ENCODE measurements at places on chromosomes 5 and 9.

DNA sequence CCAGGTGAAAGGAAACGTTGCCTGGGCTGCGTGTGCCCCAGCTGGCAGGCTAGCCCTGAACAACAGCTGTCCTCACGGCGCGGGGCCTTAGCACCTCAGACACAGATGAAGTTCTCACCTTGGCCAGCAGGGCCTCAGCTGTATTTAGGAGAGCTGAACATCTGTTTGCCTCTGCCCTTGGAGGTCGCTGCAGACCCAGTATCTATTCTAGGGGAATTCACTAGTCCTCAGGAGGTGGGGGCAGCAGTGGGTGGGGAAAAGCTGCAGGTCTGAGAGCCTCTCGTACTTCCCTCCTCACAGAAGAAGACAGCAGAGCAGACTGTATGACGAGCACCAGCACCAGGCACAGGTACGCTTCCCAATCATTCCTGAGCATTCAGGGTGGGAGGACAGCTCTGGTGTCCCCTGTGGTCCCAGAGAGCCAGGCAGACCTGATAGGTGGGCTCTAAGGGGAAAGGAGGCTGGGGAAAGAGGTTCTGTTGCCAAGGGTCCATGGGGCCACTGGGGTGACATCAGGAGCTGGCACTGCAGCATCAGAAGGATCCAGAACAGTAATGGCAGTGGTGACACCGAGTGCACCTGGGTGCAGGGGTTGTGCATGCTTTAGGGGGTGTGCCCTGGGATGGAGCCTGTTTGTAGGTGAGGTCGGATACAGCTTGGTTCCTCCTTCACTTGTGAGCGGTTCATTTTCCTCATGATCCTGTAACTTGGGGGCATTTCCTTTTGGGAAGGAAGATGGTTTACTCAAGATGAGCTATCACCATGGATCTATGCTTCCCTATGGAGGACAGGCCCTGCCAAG is 13.8 kb downstream of the CD74 start:
- no peak for DNase-seq

DNA sequence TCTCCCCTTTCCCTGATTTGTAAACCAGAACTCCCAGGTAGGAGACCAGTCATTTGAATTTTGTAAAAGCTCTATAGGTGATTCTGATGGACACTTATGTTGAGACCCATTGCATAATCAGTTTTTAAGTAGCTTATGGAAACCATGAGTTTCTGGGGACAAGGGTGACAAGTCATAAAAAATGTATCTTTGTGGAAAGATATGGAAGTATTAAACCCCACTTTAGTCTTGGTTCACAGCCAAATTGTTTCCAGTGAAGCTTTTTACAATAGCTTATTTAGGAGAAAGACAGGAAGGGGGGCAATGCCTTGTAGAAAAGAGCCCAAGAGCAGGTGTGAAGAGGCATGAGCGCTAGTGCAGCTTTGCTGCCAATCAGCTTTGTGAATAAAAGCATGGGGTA is 453 bp upstream of the CCL28 start:
- no peak for DNase-seq

DNA sequence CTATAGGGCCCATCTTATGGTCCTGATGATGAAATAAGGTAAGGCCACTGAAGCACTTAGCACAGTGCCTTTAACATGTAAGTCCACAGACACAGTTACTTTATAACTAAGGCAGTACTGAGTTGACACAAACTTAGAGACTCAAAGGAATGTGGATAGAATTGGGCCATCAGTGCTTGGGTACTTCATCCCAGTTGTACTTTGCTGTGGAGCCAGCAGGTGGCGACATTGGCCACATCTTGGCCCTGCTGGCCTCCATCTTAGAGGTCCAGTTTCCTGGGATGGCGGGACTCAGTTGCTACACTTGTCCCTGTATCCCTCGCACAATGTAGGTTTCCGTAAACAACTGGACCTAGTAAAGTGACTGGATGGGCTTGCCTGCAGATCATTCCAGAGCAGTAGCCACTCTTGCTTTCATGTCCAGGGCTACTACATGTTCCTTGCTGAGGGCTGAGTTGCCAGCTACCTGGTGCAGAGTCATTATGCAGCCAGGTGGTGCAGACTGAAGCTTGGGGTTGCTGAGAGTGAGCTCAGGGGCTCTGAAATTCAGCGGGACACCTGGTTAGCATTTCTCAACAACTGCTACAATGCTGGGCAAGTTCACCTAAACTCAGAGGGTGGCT is 10.6 kb downstream of the MTAP start:
- peak; percentile 70 for DNase-seq

DNA sequence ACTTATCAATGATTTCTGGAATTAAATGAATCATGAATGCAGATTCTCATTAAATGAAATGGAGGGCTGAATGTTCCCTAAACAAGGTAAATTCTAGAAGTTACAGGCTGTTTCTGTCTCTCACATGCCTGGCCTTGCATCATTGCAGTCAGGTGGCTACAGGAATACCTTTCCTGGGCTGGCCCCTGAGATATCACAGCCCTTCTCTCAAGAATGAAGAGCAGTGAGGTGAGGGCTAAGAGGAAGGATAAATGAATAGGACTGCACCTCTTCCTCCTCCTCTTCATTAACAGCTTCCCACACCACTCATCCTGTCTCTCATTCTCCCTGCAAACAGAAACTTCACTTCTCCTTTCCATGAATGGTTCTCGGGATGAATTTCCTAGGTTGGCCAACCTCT is 22.5 kb downstream of the ARHGEF28 start:
- DNase-seq = no peak

GRCh38 chr5:176736301-176736930 is 73.9 kb upstream of the UNC5A start:
- DNase-seq = no peak

DNA sequence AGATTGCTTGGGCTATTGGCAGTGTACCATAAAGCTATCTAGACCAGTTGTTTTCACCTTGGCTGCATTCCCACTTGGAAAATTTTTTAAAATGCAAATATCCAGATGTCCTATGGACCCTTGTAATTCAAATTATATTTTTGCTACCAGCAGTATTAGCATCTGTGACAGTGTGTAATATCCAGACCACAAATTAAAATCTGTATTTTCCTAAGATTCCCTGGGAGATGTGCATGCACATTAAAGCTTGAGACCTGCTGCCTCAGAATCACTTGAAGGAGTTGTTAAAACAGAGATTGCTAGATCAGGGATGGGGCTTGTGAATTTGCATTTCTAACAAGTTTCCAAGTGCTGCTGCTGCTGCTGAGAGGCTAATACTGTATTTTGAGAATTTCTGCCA is 381.2 kb upstream of the PDE4D start:
- no peak for DNase-seq

DNA sequence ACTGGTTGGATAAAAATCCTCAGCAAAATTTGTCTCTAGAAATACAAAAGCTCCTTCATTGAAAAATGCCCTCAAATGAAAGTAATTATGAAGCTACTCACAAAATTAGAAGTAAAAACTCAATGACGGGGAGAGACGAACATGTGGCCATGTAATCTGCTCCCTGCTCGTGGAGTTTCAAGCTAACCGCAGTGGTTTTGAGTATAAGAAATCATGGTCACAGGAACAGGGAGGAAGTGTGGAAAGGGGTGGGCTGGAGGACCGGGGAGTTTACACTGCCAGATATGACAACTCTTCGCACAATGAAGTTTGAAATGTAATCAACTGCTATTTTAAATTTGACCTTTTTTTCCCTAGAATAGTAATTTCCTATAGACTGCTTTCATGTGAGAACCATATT is 765.4 kb upstream of the DMAC1 start:
- DNase-seq = peak; percentile 4

DNA sequence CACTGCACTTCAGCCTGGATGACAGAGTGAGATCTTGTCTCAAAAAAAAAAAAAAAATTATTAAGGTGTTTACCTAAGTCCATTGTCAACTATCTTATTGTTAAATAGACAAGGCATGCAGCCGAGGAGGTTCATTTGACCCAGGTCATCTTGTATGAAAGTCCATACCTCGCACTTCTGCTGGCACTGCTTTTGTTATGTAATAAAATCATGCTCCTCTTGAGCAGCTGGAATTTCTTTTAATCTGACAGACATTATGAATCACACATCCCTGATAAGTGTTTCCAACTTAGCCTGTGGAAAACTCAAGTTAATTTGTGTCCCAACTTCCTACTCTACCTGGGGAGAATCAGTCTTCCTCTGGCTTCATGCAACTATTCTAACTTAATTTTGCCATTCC is 315.6 kb upstream of the KLF4 start:
- DNase-seq = no peak

GRCh38 chr9:131590449-131590848 is 45.1 kb downstream of the PRRT1B start:
- no peak for DNase-seq

DNA sequence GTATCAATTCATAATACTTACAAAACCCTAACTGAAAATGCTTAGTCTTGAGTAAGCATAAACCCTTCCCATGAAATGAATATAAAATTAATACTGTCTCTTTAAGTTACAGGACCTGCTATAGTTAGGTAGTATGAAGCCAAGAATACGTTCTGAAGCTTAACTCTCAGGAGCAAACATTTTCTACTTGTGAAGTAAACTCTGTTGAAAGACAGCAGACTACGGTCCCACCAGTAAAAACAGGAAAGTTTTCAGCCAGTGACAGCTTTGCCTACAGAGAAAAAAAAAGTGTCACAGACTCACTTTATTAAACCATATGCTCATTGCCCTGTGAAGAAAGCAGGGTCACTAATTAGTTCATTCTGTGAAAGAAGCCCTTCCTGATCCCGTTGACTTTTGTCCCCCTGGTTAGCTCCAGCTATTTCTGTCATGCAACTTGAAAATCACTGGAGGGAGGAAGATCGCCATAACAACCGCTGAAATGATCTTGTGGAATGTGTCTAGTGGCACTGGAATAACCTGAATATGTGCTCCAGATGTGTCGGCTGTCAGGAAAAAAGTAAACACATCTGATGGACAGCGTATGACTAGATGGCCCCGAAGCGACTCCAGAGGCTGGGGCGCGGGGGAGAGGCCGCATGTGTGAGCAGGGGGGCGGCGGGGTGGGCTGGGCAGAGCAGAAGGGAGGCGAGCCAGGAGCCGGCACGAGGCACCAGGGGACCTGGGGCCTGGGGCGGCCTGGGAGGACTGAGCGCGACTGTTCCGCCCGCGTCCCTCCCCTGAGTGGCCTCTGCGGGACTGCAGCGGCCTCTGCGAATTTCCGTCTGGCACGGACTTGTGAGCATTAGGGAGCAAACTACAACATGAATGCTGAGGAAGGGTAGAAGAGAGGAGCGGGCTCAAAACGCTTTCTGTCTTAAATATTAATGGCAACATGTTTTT is 41.9 kb downstream of the BNC2 start:
- no peak for DNase-seq
